Renal cortical epithelial cell (primary cell): ENCODE measurements at places on chromosomes 1 and 21.

- no peak for DNase-seq
Observed at GRCh38 chr1:7009741-7010525, 224.7 kb downstream of the CAMTA1 start.

- no peak for DNase-seq
Observed at GRCh38 chr1:205472737-205473441, 17.0 kb upstream of the BLACAT1 start.

GRCh38 chr1:207703712-207704111 lies 48.1 kb upstream of the CD46 start:
- no peak for DNase-seq

DNA sequence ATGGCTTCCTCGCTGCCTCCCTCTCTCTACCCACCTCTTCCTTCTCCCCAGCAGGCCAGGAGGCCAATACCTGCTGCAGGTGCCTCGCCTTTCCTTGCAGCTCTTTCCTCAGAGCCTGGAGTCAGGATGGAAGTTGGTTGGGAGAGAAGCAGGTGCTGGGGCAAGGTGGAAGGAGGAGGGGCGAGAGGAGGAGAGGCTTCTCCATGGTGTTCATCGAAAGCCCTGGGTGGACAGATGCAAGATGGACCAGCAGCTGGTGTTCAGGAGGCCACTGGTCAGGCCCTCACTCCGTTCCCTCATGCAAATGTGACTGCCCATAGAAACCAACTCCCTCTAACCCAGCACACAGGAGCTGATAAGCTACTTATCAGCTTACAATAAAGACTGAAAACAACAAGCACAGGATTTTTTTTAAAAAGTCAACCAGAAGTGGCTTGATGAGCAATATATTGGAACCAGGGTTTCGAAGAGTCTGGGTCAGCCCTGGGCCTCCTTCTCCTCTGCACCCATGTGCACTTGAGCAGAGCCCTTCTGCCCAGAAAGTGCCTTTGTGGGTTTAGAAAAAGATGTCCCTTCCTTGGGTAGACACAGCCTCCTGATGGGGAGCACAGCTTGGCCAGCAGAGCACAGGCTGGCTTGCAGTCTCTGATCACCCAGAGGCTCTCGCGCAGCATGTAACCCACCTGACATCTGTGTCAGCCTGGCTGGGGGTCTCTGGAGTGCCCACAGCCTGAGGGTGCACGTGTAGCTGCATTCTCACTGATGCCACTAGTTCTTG lies 16.6 kb upstream of the GSTM4 start:
- DNase-seq, result no peak

DNA sequence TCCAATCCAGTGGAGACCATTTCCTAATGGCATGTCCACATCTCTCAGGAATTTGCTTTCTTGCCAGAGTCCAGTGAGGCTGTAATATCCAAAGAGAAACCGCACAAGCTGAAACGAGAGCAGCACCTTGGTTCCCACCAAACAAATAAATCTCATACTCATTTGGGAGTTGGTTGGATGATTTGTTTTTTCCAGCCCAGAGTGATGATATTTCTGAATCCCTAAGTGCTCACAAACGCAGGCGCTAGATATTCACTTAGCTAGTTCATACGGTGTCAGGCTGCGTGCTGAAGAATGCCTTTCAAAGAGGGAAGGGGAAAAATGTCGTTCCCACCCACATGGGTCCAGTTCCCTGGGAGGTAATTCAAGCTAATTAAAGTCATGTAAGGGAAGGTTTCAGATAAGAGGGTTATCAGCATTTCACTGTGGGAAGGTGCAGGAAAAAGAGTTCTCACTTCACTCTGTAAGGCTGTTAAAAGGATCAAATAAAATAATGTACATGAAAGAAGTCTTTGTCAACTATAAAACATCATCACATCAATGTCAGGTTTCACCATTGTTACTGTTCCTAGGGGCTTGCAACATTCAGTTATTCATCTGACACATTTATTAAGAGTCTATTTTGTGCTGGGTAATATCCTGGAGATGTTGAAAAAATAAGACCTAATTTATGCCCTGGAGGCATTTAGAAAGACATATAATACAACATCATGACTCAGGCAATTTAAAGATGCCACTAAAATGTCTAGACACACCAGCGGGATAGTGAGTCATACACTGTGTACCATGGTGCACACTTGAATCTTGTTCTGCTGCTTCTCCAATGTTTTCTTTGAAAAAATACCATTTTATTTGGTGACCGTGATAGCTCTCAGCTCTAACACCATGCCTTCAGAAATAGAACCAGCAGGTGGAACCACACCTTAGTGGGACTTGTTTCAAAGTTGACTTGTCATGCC lies 19.3 kb downstream of the DPT start:
- peak; percentile 84 for DNase-seq

- peak; percentile 50 for DNase-seq
Observed at GRCh38 chr1:176149939-176150807, 56.9 kb downstream of the COP1 start.

GRCh38 chr1:154454386-154455120 lies 47.5 kb upstream of the TDRD10 start:
- no peak for DNase-seq

DNA sequence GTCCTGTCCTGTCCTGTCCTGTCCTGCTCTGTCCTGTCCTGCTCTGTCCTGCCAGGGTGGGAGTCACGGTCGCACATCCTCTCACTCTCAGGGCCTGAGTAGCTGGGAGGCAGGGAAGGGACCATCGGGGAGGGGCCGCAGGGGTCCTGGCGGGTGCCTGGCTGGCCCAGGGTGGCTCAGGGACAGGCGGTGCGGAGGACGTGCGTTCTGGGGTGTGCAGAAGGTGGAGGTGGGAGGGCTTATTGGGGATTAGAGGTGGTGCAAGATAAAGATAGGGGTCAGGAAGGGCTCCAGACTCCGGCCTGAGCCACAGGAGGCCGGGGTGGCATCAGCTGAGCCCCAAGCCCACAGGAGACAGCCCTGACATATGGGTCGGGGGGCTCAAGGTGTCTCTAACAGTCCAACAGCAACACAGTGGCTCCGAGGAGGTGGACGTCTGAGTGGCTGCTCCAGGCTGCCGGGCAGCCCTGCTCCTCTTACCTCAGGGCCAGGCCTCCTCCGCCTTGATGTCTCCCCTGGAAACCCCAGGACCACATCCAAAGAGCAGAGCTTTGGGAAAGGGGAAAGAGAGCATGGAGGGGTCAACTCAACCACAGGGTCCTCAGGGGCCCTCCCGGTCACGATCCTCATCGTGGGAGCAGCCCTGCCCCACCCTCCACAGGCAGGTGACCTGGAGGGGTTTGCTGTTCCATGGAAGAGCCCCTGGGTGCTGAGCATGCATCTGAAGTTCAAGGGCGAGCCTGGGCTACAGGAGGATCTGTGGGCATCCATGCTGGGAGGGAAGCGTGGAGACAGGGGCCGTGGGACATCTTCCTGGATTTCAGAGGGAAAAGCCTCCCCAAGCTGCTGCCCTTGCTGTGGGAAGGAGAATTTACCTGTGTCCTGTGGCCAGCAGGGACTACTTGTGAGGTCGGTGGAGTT lies 39.6 kb upstream of the ADARB1 start:
- no peak for DNase-seq

DNA sequence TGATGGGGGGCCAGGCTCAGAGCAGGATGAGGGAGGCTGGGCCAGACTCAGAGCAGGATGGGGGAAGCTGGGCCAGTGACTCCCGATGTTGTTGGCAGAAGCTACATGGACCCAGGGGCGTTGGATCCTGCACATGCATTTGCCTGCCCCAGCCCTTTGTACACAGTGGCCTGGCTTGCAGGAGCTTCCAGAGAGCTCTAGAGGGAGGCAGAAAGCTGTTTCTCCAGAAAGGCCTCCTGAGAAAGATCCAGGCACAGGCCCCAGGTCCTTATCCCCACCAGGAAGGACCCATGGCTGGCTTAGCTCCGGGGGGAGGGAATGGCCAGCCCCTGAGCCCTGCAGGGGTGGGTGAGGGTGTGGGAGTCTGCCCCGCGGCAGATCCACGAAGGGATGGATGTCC lies 106.6 kb upstream of the ACTRT2 start:
- no peak for DNase-seq

DNA sequence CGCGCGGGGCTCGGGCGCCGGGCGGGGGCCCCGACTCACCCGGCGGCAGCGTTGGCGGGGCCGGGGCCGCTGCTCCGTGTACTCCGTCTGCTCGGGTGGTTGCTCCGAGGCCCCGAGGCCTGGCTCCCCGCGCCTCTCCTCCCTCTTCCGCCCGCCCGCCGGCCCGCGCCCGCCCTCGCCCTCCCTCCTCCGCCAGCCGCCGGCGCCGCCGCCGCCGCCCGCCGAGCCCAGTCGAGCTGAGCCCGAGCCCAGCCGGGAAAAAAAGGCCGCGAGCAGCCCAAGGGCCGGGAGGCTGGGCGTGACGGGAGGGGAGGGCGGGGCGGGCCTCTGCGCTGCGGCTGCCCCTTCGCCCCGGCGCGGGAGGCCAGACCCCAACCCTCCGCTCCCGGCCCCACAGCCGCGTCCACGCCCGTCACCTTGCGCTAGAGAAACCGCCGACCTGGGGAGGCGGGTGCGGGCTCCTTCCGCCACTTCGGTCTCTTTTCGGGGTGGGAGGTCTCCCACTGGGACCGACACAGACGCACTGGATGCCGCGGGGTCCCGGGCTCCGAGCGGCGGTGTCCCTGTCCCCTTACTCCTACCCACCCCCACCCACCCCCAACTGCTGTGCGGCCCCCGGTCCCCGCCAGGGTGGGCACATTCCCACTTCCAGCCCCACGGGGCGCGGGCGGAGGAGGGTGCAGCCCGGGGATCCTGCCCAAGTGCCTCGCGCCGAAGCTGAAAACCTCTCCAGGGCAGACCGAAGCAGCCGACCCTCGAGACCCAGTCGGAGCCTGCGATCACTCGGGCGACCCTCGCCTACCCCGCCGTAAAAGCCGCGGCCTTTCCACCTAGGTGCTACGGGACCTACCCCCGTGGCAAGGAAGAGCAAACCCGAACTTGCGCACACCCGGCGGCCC lies at the start of gene CERS2:
TSS of gene CERS2 (minus strand) at position 256 of the 899 bp plus-strand sequence. CDS start 5,745 bp downstream, outside the sequence.
- DNase-seq, result no peak
